Epithelial cell of proximal tubule (primary cell): ENCODE measurements at places on chromosomes 11 and 22. TPM values are rescaled to one million over a fixed set of nuclear protein-coding genes. Genes with fewer than 3 reads are reported as not detected.

- no peak for DNase-seq
These were observed 188.2 kb downstream of the ST3GAL4 start for GRCh38 chr11:126543691-126544090.

DNA sequence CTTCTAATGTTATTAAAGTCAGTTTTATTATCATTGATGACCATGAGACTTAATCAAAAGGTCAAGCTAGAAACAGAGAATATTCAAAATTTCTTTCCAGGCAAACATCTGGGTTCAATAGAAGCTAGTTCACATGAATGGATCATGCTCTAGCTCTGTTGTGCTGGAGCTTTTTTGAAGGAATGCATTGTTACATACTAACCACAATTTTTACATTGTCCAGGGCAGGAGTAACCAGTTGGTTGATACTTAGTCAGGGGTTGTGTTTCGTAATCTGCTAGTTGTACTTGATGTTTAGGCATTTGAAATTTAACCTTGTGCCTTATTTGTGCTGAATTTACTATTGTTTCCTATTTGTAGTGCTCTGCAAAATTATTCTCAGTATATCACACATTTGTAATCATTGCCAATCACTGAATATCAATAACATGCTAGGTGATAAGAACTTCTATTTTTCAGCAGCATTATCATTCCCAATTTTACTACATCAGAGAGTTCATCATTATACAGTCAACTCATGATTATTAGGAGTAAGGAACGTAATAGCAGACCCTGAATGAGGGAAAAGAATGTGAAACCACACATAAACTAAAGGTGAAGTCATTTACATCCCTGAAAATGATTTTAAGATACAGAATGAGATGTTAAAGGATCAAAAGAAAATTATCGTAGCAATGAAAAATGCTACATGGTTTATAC is 23.2 kb downstream of the NF2 start:
- DNase-seq: peak; percentile 72

GRCh38 chr11:79219186-79220045 is 221.4 kb downstream of the TENM4 start:
- no peak for DNase-seq

- DNase-seq: no peak
These were observed 89.5 kb downstream of the BMAL1 start for GRCh38 chr11:13367115-13367514.

DNA sequence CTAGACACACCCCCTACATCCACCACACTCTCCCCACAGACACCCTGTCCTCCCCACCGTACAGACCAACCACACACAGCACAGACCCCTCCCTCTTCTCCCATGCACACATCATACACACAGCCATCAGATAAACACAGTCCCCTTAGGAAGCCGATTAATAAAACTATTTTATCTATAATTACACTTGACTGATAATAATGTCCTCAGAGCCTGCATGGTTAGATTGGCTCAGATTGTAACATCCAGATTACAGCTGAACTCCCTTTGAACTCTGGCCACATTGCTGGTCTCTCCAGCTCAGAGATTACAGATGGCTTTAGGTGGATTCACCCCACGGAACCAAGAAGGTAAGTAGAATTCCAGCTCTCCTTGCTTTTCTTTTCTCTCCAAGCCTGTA is 9.5 kb upstream of the ELF5 start:
- no peak for DNase-seq

GRCh38 chr22:19998232-19998951 is 18.2 kb downstream of the ARVCF start:
- DNase-seq: no peak

MAPK8IP1 gene
- total RNA-seq: 10.1 and 11.1 TPM in 2 replicates

BARX2 gene
- 0.22 and 0.40 TPM in 2 replicates for total RNA-seq

PKDREJ gene
- total RNA-seq: not detected in 2 replicates

SLC1A2 gene
- under 0.01 TPM in 1 of 2 replicates, not detected in the other for total RNA-seq

USP2 gene
- 0.63 and 1.1 TPM in 2 replicates for total RNA-seq

DNAJB7 gene
- not detected in 2 replicates for total RNA-seq

OR2D2 gene
- 0.35 TPM in 1 of 2 replicates, not detected in the other for total RNA-seq

SMIM35 gene
- not detected in 2 replicates for total RNA-seq

SCGB1C1 gene
- not detected in 2 replicates for total RNA-seq

APOA5 gene
- not detected in 2 replicates for total RNA-seq
